ENCODE measurements at places on chromosomes 5 and 9. TPM values are rescaled to one million over a fixed set of nuclear protein-coding genes. Genes with fewer than 3 reads are reported as not detected.

Gene GARIN3
- polyA plus RNA-seq, result not detected

Gene NR2F1-AS1
- polyA plus RNA-seq, result not detected

Gene DMRT3
- not detected for polyA plus RNA-seq

Gene ANGPTL2
- polyA plus RNA-seq, result not detected

Gene SGCD
- 0.09 TPM for polyA plus RNA-seq

Gene TJP2
- polyA plus RNA-seq, result 4.9 TPM

Gene TICAM2
- polyA plus RNA-seq, result not detected

Gene C9
- not detected for polyA plus RNA-seq

Gene PCAT7
- polyA plus RNA-seq, result not detected

Gene TMEM215
- not detected for polyA plus RNA-seq

Gene CER1
- not detected for polyA plus RNA-seq

Gene RALGDS
- polyA plus RNA-seq, result 31.6 TPM

Gene TMEM174
- polyA plus RNA-seq, result not detected

Gene DNAJB5
- polyA plus RNA-seq, result 1.7 TPM

Gene AP3S1
- polyA plus RNA-seq, result 96.1 TPM

Gene FAM221B
- not detected for polyA plus RNA-seq

Gene SLC6A19
- not detected for polyA plus RNA-seq

Gene PTPN3
- polyA plus RNA-seq, result not detected

Gene SLC36A3
- polyA plus RNA-seq, result not detected

Gene ASPN
- polyA plus RNA-seq, result not detected

Gene KIF20A
- polyA plus RNA-seq, result 0.34 TPM

Gene NUDT2
- polyA plus RNA-seq, result 35.4 TPM

Gene ITGA2
- not detected for polyA plus RNA-seq

Gene GPR150
- polyA plus RNA-seq, result 1.9 TPM

Gene RBM18
- polyA plus RNA-seq, result 21.8 TPM

Gene FSTL4
- polyA plus RNA-seq, result not detected

Gene WWC1
- polyA plus RNA-seq, result not detected

Gene ZNF354C
- 1.2 TPM for polyA plus RNA-seq

Gene PCDHB11
- polyA plus RNA-seq, result not detected

Gene CDH9
- polyA plus RNA-seq, result not detected

Gene C5orf52
- polyA plus RNA-seq, result not detected

Gene PPP3R2
- polyA plus RNA-seq, result not detected

Gene TDRD7
- 8.4 TPM for polyA plus RNA-seq

Gene OCLN
- 0.13 TPM for polyA plus RNA-seq

Gene SPATA31D4
- not detected for polyA plus RNA-seq

Gene LEAP2
- 2.0 TPM for polyA plus RNA-seq

Gene GRXCR2
- not detected for polyA plus RNA-seq

Gene CCL28
- polyA plus RNA-seq, result 8.6 TPM

Gene DBH
- not detected for polyA plus RNA-seq

Gene STK32A
- not detected for polyA plus RNA-seq

Gene INSL4
- not detected for polyA plus RNA-seq

Gene GPR151
- not detected for polyA plus RNA-seq

Gene SLCO6A1
- not detected for polyA plus RNA-seq

Gene SOX30
- 0.07 TPM for polyA plus RNA-seq

Gene ASS1
- not detected for polyA plus RNA-seq

Gene ANKRD55
- not detected for polyA plus RNA-seq

Gene HAVCR2
- 101 TPM for polyA plus RNA-seq

Gene IFNB1
- polyA plus RNA-seq, result not detected

Gene SPINK1
- polyA plus RNA-seq, result not detected

Gene SCAMP1
- 42.4 TPM for polyA plus RNA-seq

Gene TMEM232
- polyA plus RNA-seq, result not detected

Gene PCDHB16
- not detected for polyA plus RNA-seq

Gene CNTLN
- polyA plus RNA-seq, result not detected

Data from immature natural killer cell (primary cell).